ENCODE measurements at places on chromosomes 5 and 9.

- DNase-seq: no peak
Measured at GRCh38 chr5:4022056-4022670, 426.5 kb downstream of the IRX1 start.

GRCh38 chr5:58455480-58455879 lies 4.4 kb downstream of the PLK2 start:
- no peak for DNase-seq

DNA sequence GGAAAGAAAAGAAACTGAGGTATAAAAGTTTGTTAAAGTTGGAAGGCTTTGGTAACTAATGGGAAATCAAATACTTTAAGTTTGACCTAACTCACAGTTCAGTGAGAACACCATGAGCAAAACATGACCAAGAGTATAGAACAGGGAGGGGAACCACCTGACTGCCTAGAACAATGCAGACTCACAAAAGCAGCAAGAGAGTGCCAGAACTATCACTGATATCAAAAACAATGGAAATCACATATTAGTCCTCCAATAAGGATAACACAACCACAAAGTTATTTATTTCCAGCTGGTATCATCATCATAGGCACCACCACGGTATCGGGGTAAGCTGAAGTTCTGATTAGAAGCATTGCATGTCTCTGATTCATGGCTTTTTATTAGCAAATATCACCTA lies 77.5 kb downstream of the TRPM6 start:
- DNase-seq: no peak

DNA sequence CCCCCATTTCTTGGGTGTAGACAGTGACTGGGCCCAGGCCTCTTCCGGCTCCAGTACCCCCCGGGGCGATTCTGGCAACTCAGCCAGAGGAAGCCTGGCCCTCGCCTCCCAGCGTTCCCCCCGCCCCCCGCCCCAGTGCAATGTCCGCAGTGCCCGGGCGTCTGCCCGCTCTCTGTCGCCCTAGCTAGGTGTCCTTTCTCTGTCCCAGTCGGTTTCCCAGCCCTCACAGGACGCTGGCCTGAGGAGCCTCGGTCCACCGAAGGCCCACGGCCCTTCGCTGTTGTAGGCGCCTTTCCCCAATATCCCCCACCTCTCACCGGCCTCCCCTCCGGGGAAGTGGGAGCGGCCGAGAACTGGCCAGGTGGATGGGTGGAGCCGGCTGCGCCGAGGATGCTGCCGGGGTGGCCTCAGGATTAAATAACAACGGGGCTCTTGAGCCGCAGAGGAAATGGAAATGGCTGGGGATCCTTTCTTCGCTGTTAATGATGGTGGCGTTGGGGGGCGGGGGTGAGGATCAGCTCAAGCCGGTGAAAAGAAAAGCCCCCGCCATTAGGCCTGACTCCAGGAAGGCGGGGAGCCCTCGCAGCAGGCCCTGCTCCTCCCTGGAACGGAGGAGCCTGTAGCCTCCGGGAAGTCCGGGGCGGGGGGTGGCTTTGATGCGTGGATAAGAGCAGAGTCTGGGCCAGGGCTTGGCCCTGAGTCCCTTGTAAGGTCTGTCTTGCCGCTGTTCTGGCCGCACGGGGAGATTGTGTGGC lies 1.1 kb upstream of the SPRY4 start:
- no peak for DNase-seq

Measured in caudate nucleus (tissue), 63 donors.